ENCODE measurements at places on chromosomes 7 and 10.
A peak's percentile ranks its signal among the peaks of the same experiment; 100 is the strongest.

DNA sequence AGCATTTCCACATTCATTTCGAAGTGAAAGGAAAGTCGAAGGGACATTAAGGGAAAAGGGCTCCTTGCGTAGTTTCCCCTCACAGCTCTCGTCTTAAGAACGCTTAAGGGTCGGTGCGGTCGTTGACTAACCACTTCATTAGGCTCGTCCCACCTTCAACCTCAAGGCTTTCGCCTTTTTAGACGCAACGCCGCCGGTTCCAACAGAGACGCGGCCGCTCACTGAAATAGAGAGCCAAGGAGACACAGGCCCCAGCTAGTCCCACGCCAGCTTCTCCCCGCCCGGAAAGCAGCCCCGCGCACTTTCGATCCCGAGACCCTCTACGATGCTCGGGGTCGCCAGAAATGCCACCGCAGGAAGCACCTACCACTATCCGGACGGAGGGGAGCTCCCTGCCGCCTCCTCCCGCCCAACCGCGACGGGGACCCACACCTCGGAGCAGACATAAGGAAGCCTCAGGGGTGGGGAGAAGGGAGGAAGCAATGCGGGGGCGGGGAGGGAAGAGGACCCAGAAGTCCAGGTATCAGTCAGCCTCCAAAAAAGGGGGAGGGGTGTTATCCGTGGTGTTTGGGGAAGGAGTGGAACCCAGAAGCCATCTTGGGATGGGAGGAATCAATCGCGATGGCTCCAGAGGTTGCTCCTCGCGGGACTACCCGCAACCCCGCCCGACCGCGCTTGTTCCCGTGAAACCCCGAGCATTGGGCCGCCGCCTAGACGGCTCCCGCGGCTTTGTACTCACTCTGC lies 559 bp downstream of the TRA2A start:
- DNase-seq, result peak; percentile 39

GRCh38 chr7:95798401-95798930 lies 26.1 kb downstream of the DYNC1I1 start:
- no peak for DNase-seq

GRCh38 chr10:98414578-98414931 lies 427 bp downstream of the PYROXD2 start:
- no peak for DNase-seq

DNA sequence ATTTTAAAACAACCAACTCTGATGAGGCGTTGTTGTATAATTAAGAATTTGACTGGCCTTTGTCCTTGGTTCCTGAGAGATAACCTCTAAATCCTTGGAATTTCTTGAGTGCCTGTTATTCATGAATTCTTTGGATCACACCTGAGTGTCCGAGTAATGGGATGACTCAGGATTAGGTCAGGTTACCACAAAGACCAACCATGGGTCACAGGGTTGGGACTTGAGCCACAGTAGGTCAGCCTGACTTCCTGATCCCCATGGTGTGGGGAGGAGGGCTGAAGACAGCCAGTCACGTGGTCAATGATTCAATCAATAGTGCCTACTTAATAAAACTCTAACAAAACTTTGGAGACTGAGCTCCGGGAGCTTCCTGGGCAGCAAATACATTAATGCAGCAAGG lies 192.5 kb downstream of the GFRA1 start:
- DNase-seq, result no peak

- DNase-seq, result no peak
These were observed 64.9 kb downstream of the SCRN1 start for GRCh38 chr7:29924684-29925083.

- no peak for DNase-seq
These were observed 2.8 kb downstream of the ZNF746 start for GRCh38 chr7:149494738-149495368.

GRCh38 chr7:46478046-46478445 lies 557.0 kb upstream of the IGFBP3 start:
- no peak for DNase-seq

GRCh38 chr7:46530081-46530750 lies 609.1 kb upstream of the IGFBP3 start:
- no peak for DNase-seq

DNA sequence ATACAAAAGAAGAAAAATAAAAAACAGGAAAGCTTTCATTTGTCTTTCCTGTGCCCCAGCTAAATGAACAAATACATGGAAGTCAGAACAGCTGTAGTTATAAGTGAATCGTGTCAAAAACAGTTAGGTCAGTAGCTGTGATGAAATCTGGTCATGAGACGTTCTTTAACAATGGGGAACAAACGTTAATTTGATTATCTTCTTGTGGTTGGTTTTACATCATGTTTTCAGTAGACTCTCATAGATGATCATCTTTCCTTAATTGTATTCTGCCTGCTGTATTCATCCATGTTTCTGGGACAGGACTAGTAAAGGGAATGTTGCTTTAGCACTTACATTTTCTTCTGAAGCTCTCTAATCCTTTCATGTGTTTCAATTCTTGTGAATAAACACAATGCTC lies 97.0 kb downstream of the PCLO start:
- no peak for DNase-seq

GRCh38 chr7:107220356-107220755 lies 51.6 kb downstream of the HBP1 start:
- DNase-seq, result no peak
